ENCODE measurements at places on chromosomes 4 and X.

DNA sequence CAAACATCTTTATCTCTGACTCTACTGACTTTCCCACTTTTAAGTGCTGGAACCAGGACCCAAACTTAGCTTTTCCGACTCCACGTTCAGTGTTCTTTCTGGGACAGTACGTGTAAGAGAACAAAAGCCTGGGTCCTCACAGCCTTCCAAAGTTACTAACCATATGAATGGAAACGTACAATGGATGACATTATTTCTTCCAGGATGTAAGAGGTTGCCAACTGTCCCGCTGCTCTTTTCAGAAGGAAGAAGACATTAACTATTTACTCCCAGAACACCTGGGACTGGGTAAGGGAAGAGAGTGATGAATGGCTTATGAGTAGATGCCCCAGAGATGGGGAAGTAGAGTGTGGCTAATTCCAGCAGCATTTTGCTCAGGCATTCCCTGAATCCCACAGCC lies 114.7 kb downstream of the TRAPPC11 start:
- no peaks in the 10 kb centered on the region for H3K36me3 ChIP-seq
- no peak overlapping the region for H3K27ac ChIP-seq
- H3K27me3 ChIP-seq: no peaks in the 10 kb centered on the region
- H3K4me1 ChIP-seq: no peaks in the 10 kb centered on the region
- no peak overlapping the region for H3K4me3 ChIP-seq

DNA sequence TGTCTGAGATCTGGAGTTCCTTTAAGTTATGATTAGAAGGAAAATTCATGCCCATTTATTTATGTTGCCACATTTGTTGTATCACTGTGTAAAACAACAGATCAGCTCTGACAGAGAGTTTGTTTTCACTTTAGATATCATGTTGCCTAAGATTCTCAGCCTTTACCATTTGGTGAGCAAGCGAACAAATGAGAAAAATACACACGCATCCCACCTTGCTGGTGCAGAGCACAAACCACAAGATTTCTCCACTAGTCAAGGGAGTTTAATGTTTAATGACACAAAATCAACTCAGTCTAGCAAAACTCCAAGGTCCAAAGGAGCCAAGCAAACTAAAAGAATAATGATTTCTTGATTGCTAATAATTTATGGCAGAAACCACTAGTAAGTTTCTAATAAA lies 27.7 kb downstream of the FGF5 start:
- no peaks in the 10 kb centered on the region for H3K36me3 ChIP-seq
- H3K4me3 ChIP-seq: no peak overlapping the region
- no peaks in the 10 kb centered on the region for H3K27me3 ChIP-seq
- H3K4me1 ChIP-seq: no peaks in the 10 kb centered on the region
- no peak for DNase-seq

GRCh38 chr4:101232074-101232776 lies 115.1 kb downstream of the PPP3CA start:
- peaks cover 37% of the 10 kb centered on the region for H3K4me1 ChIP-seq
- H3K36me3 ChIP-seq: peaks cover 4% of the 10 kb centered on the region
- peak; percentile 83 for DNase-seq
- H3K27ac ChIP-seq: peak overlapping the region; percentile 60
- no peak overlapping the region for H3K4me3 ChIP-seq
- H3K27me3 ChIP-seq: no peaks in the 10 kb centered on the region

DNA sequence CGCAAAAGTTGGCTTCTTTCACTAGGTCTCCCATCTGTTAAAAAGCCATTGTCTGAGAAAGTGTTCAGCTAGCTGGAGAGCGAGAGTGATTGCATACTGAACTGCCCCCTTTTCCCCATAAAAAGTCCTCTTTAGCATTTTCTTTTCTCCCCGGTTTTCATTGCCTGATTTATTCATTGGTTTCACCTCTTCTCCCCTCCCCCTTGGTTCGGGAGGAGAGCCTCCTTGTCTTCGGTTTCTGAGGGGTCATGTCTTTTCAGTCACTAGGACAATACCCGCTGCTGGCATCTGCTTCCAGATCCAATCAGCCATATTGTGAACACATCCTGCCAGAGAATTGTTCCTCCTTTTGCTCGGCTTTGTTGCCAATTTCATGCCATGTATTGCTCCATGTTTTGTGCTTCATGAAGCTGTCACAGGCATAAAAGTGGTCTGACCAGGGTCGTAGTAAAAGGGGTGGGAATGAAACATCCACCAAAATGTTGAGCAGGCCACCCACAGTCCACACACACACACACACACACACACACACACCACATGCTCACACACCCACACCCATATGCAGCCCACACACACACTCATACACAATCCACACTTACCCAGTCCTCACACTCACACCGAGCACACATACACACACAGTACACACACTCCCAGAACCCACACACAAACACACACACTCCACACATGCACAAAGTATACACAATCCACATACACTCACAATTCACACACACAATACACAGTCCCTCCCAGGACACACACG lies 136.0 kb downstream of the NKX6-1 start:
- no peaks in the 10 kb centered on the region for H3K36me3 ChIP-seq
- H3K27ac ChIP-seq: no peak overlapping the region
- H3K4me1 ChIP-seq: no peaks in the 10 kb centered on the region
- H3K27me3 ChIP-seq: peaks cover 13% of the 10 kb centered on the region
- H3K4me3 ChIP-seq: no peak overlapping the region

- no peak overlapping the region for H3K4me3 ChIP-seq
- H3K27ac ChIP-seq: no peak overlapping the region
- no peak for DNase-seq
- H3K27me3 ChIP-seq: no peaks in the 10 kb centered on the region
Measured at GRCh38 chr4:166518776-166519175, 645.7 kb downstream of the TLL1 start.

- H3K27me3 ChIP-seq: no peaks in the 10 kb centered on the region
- H3K4me1 ChIP-seq: peaks cover 6% of the 10 kb centered on the region
- DNase-seq: no peak
- no peak overlapping the region for H3K27ac ChIP-seq
- no peaks in the 10 kb centered on the region for H3K36me3 ChIP-seq
- no peak overlapping the region for H3K4me3 ChIP-seq
Measured at GRCh38 chr4:8544741-8545438, 35.3 kb upstream of the GPR78 start.

- H3K4me3 ChIP-seq: no peak overlapping the region
- H3K36me3 ChIP-seq: no peaks in the 10 kb centered on the region
- no peak overlapping the region for H3K27ac ChIP-seq
Measured at GRCh38 chrX:150438165-150438564, 75.0 kb downstream of the MAMLD1 start.

GRCh38 chr4:4456351-4456750 lies 69.4 kb downstream of the NSG1 start:
- H3K4me3 ChIP-seq: no peak overlapping the region
- no peaks in the 10 kb centered on the region for H3K27me3 ChIP-seq
- no peaks in the 10 kb centered on the region for H3K4me1 ChIP-seq
- DNase-seq: peak; percentile 48
- H3K27ac ChIP-seq: no peak overlapping the region
- peaks cover 62% of the 10 kb centered on the region for H3K36me3 ChIP-seq

- peaks cover 8% of the 10 kb centered on the region for H3K4me1 ChIP-seq
- H3K27ac ChIP-seq: no peak overlapping the region
- no peak overlapping the region for H3K4me3 ChIP-seq
- no peaks in the 10 kb centered on the region for H3K36me3 ChIP-seq
Measured at GRCh38 chr4:179196511-179196910, 1754.3 kb upstream of the AGA start.

GRCh38 chr4:135238940-135239339 lies 1037.4 kb upstream of the PABPC4L start:
- no peak overlapping the region for H3K4me3 ChIP-seq
- no peaks in the 10 kb centered on the region for H3K4me1 ChIP-seq
- H3K27me3 ChIP-seq: peaks cover 12% of the 10 kb centered on the region
- H3K36me3 ChIP-seq: no peaks in the 10 kb centered on the region

GRCh38 chr4:68535974-68536373 lies 40.1 kb downstream of the UGT2B17 start:
- no peaks in the 10 kb centered on the region for H3K27me3 ChIP-seq
- H3K27ac ChIP-seq: no peak overlapping the region
- no peak overlapping the region for H3K4me3 ChIP-seq
- no peaks in the 10 kb centered on the region for H3K4me1 ChIP-seq

DNA sequence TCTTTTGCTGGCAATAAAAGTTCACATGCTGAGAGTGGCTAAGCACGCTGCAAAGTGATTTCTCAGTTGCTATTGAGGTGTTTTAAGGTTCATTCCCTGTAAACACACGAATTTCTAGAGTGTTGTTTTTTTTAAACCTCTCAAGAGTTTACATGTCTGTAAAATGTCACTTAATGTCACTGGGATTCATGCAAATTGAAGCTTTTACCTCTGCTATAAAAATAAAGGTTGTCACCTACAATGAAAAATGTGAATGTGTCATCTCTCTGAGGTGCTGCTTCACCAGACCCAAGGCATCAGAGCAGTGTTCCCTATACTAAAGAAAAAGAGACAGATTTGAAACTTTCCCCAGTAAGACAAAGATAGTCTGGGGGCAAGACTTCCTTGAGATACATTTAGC lies 127.0 kb downstream of the PPA2 start:
- no peak overlapping the region for H3K27ac ChIP-seq
- H3K27me3 ChIP-seq: no peaks in the 10 kb centered on the region
- H3K4me1 ChIP-seq: no peaks in the 10 kb centered on the region
- H3K36me3 ChIP-seq: no peaks in the 10 kb centered on the region
- H3K4me3 ChIP-seq: no peak overlapping the region

- DNase-seq: no peak
- H3K27me3 ChIP-seq: no peaks in the 10 kb centered on the region
- peaks cover 39% of the 10 kb centered on the region for H3K4me1 ChIP-seq
- peak overlapping the region; percentile 91 for H3K27ac ChIP-seq
- no peak overlapping the region for H3K4me3 ChIP-seq
Measured at GRCh38 chr4:2489081-2489805, 20.3 kb downstream of the RNF4 start.

DNA sequence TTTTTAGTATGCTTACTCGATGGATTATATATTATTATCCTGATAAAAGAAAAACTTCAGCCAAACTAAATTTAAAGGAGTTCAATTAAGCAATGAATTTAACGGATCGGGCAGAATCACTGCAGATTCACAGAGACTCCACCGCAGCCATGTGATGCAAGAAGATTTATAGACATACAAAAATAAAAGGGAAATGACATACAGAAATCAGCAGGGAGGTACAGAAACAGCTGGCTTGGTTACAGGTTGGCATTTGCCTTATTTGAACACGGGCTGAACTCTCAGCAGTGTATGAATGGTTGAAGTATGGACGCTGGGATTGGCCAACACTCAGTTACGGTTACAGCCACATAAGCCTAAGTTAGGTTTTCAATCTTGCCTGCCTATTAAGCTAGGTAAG lies 35.4 kb upstream of the DHRSX start:
- DNase-seq: no peak
- H3K4me1 ChIP-seq: peaks cover 5% of the 10 kb centered on the region
- H3K27me3 ChIP-seq: peaks cover 12% of the 10 kb centered on the region
- H3K36me3 ChIP-seq: no peaks in the 10 kb centered on the region

GRCh38 chr4:8775121-8775520 lies 96.5 kb downstream of the HMX1 start:
- no peaks in the 10 kb centered on the region for H3K27me3 ChIP-seq
- H3K36me3 ChIP-seq: no peaks in the 10 kb centered on the region
- H3K4me1 ChIP-seq: no peaks in the 10 kb centered on the region

- no peak for DNase-seq
- H3K27me3 ChIP-seq: no peaks in the 10 kb centered on the region
- H3K4me1 ChIP-seq: peaks cover 9% of the 10 kb centered on the region
- peaks cover 80% of the 10 kb centered on the region for H3K36me3 ChIP-seq
Measured at GRCh38 chr4:5788144-5788543, 77.1 kb downstream of the EVC start.

Measured in MCF 10A (cell line).